Breast epithelium (tissue), 4 donors: ENCODE measurements at places on chromosomes 3 and 15. TPM values are rescaled to one million over a fixed set of nuclear protein-coding genes. Genes with fewer than 3 reads are reported as not detected.

DNA sequence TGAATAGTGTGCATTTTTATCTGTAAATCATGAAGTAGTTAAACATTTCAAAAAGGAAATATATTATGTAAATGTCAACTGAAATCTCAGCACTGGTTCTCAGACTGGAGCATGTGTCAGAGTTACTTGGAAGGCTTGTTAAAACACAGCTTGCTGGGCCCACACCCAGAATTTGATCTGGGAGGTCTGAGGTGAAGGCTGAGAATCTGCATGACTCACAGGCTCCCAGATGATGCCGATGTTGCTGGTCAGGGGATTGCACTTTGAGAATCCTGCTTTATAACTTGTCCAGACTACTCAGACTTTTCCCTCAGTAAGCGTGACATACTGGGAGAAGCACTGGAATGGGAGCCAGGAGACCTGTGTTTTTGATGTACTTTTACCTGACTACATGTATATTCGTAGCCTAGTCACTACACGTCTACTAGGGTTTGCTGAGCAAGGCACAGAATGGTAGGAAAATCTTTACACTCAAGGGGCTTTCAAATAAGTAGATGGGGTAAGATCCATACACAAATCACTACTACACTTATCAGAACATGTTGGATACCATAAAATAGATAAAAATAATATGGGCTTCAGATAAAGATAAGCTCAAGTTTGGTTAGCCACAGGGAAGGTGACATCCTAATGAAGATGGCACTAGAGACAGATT is 77.1 kb upstream of the MEX3B start:
- DNase-seq = no peak

DNA sequence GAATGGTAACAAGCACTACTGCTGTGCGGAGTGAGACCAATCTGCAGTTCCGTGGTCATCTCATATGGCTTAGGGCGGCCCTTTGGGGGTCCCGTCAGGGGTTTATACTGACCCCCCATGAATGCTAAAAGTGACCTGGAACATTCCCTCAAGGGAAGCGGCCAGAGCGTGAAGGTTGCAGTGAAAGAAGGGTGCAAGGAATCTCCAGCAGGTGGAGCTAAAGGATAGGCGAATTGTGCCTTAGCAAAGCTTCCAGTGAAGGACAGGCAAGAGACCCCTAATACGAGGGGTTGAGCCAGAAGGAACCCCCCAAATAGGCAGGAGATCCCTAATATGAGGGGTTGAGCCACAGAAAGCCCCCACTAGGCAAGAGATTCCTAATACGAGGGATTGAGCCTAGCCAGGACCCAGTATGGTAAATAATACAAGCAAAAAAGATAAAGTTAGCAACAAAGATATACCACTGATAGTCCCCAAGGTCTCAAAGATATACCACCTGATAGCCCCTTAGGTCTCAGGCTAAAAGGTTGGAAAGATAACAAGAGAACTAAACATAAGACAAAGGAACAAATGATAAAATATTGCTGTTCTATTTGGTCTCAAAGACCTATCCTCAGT is 32.8 kb downstream of the ZNF589 start:
- no peak for DNase-seq

Gene CPN2
- total RNA-seq = 0.16 TPM

- no peak for DNase-seq
These were observed 13.8 kb downstream of the THBS1 start for GRCh38 chr15:39594446-39595337.

DNA sequence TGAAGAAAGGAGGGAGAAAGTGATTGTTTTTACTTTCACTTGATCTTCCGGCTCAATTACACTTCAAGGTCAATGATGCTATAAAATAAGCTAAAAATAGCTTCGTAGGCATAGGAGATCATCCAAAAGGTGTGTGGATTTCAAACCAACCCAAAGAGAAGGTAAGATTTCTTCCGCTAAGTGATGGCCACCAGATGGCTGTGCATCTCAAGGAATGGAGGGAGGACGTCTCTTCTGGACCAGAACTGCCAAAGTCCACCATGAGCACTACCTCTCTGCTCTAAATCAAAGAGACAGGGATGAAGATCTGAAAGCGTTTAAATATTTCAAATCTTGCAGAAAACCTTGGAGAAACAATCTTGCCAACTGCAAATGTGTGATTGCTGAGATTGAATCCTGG is 199.1 kb upstream of the ZPLD1 start:
- DNase-seq = no peak

Gene SPATA12
- total RNA-seq = not detected

Gene RASL12
- total RNA-seq = 12.6 TPM

- no peak for DNase-seq
These were observed 19.5 kb downstream of the RAF1 start for GRCh38 chr3:12644331-12644937.

Gene TM4SF1
- 290 TPM for total RNA-seq

DNA sequence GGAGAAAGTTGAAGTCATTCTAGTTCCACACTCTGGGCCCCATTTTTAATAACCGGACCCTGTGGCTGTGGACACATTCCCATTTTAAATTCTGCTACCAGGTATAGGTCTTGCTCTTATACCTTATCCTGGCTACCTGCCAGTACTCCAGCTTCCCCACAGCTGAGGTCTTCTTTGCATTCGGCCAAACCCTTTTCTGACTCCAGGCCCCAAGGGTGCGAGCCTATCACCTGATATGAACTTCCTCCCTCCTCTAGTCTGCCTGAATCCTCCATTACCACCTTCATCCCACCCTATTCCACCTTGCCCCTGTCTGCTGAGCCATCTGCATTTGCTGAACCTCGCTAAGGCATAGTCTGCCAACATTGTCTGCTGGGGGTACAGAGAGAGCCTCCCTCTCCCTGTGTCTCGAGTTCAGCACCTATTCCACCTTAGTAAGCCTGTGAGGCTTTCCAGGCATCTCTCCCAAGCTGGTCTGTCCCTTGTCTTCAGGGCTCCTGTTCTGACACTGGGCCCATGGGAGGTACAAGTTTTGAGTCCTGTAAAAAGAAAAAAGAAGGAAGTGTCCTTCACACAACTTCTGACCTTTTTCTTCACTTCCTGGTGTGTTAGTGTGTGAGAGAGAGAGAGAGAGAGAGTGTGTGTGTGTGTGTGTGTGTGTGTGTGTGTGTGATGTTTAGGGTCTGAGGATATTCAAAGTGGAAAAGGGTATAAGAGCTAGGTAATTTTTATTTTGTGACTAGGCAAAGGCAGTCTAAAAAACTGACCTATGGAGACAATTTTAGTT is 27.0 kb downstream of the PDE8A start:
- no peak for DNase-seq

DNA sequence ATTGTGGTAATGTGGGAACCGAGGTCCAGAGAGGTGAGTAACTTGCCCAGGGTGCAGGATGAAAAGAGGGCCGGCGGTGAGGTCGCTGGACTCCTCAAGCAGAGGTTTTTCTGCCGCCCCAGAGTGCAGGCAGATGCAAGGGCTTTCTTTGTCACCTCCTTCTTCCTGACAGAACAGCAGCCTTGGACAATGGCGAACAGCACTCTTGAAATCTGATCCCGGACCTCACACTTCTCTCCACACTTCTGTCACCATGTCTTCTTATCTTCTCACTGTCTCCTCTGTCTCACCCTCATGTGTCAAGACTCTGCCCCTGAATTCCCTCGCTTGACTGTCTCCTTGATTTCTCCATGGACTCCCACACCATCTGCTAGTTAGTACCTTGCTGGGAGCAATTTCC is 15.4 kb upstream of the VPS8 start:
- no peak for DNase-seq

- DNase-seq = no peak
These were observed 593 bp downstream of the CIAO2A start for GRCh38 chr15:64092864-64093626.

DNA sequence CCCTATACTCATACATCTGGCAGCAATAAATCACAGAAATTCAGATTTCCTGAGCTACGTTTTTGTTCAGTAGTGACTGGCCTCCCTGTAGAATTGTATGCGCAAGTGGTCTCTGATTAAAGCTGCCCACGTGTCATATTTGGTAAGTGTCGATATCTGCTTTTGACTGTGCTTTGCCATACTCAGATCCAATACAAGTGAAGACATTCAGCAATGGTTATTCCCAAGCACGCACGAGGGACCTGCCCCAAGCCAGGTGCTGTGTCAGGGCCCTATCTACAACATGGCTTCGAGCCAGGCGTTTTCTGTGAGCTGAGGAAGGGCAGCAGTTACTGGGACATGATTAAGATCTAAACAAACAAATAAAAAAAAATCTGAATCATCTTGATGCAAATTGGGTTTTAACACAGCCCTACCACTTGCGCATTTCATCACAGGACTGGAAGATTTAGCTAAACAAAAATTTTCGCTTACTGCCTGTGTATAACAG is 47.2 kb upstream of the ICE2 start:
- no peak for DNase-seq

DNA sequence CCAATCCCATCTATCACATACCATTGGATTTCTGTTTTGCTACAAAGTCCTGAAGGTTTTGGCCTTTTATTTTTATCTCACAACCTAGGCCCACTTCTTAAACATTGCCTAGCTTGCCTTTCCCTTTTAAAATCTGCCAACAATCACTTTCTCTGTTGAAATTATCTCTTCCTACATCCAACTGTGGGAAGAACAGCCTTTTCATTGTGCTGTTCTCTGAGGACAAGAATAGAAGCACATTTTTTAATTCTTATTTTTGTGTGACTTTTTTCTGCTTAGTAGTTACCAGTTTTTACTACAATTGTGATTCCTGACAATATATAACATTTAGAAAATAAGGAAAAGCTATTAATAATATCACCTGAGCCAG is 159.2 kb downstream of the CNTN6 start:
- DNase-seq = no peak

DNA sequence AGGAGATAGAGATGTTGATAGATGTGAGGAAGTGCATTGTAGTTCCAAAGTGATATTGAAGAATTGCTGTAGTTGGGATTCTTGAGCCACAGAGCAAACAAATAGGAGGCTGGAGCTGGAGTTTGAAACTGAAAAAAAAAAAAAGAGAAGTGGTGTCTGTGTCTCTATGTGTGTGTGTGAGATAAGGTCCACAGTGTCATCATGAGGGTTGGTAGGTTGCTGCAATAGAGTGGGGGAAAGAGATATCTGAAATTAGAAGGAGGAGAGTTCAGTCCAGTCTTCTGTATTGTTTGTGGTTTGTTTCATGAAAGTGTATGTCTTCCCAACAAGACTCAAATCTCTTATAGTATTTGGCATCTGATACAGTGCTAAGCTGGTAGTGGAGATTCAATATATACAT is 37.3 kb upstream of the CACNA1D start:
- DNase-seq = no peak

- no peak for DNase-seq
These were observed 17.2 kb upstream of the PRICKLE2 start for GRCh38 chr3:64242435-64242834.

GRCh38 chr3:9809615-9810432 is at the start of gene TTLL3:
TTLL3 (plus strand) TSS chr3:9810262; CDS start chr3:9810662, 400 bp downstream.
- peak; percentile 68 for DNase-seq

- DNase-seq = no peak
These were observed 194.4 kb downstream of the PCCB start for GRCh38 chr3:136444581-136444980.

Gene IL5RA
- not detected for total RNA-seq

GRCh38 chr3:69776920-69777581 is 37.8 kb downstream of the MITF start:
- DNase-seq = no peak

Gene SCN11A
- total RNA-seq = 0.48 TPM

GRCh38 chr3:127454051-127454450 is 136.5 kb downstream of the TPRA1 start:
- no peak for DNase-seq

GRCh38 chr3:62835554-62836236 is 39.5 kb downstream of the CADPS start:
- DNase-seq = no peak

Gene TNFSF10
- total RNA-seq = 37.0 TPM

DNA sequence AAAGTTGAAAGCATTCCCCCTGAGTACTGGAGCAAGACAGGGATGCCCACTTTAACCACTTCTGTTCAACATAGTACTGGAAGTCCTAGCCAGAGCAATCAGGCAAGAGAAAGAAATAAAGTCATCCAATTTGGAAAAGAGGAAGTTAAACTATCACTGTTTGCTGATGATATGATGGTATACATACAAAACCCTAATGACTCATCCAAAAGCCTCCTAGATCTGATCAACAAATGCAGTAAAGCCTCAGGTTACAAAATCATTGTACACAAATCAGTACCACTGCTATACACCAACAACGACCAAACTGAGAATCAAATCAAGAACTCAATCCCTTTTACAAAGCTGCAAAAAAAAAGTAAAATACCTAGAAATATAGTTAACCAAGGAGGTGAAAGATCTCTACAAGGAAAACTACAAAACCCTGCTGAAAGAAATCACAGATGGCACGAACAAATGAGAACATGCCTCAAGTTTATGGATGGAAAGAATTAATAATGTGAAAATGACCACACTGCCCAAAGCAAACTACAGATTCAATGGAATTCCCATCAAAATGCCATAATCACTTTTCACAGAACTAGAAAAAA is 40.3 kb downstream of the RPL39L start:
- DNase-seq = no peak

GRCh38 chr15:48266024-48266689 is 60.1 kb downstream of the SLC12A1 start:
- no peak for DNase-seq

GRCh38 chr3:191358929-191359328 is 28.6 kb upstream of the UTS2B start:
- DNase-seq = no peak

DNA sequence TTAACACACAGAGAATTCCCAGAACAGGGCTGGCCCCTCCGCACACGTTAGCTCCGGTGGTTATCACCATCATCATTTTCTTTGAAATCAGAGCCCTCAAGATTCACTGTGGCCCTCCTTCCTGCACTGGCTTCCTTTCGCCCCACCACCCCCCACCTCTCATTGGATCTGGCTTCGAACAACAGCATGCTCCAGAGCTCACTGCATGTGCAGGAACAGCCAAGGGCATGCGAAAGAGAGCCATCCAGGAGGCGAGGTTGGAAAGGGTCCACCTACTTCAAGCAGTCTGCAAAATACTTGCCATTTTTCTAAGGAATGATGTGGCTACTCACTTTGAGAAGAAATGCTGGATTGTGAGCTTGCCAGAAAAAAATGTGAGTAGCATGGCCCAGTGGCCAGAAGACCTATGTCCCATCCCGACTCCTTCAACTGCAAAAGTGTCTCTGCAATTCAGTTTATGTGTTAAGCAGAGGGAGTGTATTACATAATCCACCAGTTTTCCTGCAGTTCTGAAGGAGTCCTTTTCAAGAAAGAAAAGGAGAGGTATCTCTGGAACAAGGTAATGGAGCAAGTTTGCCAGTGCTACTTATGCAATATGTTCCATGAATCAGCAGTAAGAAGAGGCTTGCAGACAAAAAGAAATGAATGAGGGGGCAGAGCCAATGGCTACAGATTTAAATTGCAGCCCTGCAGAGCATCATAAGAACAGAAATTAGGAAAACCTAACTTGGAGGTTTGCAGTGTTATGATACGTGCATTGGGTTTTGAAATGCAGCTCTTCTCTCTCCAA is 92.8 kb downstream of the OCA2 start:
- no peak for DNase-seq

DNA sequence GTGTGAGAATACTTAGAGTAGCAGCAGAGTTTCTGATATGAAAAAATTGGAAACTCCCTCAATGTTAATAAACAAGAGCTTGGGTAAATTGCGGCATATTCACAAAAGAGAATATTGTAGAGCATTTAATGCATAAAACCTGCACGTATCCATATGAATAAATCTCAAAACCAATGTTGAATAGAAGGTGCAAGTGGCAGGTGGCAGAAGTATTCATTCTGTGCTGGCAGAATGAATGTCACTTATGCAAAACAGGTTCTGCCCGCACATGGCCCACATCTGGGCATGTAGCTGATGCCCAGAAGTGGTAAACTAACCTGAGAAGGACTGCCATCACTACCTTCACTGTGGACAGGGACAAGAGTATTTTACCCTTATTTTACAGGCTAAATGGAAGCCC is 14.1 kb upstream of the PRSS50 start:
- DNase-seq = no peak

Gene TYRO3
- total RNA-seq = 36.8 TPM
